ENCODE measurements at places on chromosomes 6 and 20.

DNA sequence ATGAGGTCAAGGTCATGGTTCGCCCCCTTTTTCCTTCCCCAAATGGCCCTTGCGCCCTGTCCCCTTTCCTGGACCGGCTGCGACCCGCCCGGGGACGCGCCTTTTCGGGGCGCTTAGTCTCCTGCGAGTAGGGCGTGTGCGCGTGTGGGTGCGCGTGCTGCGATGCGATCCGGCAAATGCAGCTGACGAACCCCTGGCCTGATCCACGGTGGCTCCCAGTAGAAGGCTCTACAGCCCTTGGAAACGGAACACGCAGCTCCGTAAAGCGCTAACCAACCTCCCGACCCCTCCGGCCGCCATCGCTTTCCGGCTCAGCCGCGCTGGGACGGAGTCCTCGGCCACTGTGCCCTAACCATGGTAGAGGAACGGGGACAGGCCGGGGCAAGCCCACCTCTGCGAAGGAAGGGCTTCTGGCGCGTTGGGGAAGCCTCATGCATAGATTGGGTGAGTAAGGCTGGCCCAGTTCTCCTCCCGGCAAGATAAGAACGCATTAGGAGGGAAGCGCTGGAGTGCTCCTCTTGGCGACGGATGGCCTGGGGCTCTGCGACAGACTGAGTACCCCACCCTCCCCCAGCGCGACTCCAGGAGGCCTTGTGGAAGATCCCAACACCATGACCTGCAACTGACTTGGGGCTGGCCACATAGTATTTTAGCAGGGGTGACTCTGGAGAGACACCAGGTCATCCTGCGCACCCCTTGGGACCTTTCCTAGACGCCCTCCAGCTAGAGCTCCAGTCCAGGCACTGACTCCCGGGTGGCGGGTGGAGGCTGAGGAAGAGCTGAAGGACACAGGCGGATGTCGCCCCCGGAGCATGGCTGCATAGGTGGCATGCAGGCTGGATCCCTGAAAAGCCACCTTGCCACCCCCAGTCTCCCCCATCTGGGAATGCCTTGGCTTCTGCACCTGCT, 1.1 kb upstream of the SLC4A11 start:
- no peak for DNase-seq

DNA sequence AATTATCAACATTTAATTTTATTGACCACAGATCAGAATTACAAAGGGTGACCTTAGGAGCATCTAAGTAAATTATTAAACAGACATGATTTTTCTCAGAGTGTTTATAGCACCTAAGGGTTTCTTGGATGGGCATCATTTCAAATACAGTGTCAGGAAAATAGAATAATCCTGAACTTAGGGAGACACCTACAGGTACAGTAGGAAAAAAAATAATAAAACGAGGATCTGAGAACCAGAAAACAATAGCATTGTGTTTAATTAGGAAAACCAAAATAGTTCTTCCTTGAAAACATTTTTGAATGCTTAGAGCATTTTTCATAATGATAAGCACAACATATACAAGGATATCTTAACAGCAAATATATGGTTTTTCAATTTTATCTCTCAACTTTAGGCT, 39.2 kb downstream of the MMUT start:
- DNase-seq = no peak

GRCh38 chr20:60345106-60345505, 386.9 kb downstream of the CDH26 start:
- no peak for DNase-seq

DNA sequence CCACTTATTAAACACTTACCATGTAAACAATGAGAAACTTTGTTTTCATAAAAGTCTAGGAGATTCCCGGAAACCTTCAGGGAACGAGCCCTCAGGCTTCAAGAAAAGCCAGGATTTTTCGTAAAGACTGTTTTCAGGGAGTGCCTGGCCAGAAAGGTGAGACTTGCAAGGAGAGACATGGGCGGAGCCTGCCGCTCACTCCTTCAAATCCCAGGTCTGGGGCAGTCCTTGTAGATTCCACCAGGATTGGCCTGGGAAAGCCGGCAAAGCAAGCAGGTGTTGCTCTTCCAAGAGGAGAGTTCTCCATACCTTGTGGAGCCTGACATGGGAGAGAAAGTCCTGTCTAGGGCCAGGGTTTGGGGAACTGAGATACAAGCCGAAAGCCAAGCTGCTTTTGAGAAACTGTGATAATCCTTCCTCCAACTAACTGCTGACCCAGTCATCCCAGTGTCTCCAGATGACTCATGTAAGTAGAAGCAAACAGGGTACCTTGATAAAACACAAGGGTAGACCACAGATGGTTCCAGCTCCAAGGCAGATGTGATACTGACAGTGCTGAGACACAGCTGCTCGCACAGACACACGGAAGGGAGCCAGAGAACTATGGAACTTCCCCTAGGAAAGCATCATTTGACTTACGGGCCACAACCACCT, 69.4 kb upstream of the NAA20 start:
- DNase-seq = no peak

DNA sequence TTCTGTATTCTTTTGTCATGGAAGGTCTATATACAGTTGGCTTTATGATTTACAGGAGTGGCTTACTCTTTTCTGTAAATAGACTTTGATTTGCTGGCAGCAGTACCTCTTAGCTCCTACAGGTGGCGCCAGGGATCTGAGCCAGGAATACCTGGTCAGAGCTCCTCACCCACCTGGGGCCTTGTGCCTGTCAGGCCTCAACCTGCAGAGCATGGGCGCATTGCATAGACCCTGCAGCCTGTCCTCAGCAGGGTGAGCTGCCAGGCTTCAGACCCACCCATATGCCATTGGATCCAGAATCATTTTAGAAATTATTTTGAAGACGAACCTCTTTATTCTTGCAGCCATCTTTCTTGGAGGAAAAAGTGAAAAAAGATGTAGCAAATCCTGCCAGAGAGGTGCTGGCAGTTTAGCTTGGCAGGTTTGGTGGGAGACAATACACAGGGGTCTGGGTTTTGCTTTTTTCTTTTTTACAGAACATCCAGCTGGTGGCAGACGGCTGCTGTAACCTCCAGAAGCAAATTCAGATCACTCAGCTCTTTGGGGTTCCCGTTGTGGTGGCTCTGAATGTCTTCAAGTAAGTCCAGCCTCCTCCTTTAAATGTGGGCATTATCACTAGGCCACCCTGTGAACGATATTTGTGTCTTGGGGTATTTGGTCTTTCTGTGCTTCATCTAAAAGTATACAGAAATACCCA, 149.1 kb downstream of the MTHFD1L start:
- DNase-seq = peak; percentile 75

All from type B pancreatic cell (in vitro differentiated cells).